OCI-M1 (cell line): ENCODE measurements at places on chromosomes 1 and 21.
A peak's percentile ranks its signal among the peaks of the same experiment; 100 is the strongest.

GRCh38 chr1:64480999-64481772 is 11.3 kb downstream of the CACHD1 start:
- no peak for DNase-seq

- DNase-seq = no peak
Observed at GRCh38 chr1:96159379-96159778, 562.2 kb upstream of the PTBP2 start.

DNA sequence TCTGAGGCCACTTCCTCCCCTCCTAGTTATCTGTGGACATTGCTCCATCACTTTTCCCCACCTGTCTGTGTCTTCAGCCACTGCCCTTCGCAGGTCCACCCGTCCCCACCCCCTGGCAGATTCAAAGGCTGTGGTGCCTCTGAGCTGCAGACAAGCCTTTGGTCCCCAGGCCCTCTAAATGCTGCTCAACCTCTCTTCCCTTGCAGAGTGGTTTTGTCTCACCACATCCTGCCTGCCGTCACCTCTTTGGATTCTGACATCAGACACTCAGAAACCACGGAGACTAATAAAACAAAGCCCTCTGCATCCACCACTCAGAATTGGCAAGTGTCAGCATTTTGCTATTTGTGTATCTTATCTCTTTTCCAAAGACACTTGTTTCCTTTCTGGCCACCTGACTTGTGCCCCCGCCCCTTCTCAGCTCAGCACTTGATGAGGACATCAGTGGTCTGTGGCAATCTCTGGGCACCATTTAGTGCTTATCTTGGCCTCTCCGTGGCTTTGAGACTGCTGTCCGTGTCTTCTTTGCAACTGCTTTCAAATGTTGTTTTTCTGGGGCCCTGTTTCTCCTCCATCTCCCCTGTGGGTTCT is 7.7 kb downstream of the CNIH3 start:
- peak; percentile 92 for DNase-seq

DNA sequence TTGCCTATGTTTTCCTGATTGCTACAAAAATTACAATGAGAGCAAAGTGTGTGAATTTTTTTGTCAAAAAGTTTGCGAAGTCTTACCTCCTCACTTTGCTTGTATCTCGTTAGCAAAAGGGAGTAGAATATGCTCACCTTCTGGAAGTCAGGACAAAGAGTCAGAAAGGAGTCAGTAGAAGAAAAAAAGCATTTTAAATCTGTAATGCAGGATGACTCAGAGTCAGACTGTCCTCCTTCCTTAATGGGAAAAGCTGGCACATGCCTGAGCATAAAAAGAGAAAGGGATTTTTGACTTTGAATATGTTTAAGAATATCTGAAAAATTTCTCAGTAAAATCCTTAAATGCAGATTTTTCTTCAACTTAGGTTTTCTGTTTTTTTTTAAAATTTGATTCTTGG is 14.2 kb upstream of the VN1R5 start:
- DNase-seq = no peak

DNA sequence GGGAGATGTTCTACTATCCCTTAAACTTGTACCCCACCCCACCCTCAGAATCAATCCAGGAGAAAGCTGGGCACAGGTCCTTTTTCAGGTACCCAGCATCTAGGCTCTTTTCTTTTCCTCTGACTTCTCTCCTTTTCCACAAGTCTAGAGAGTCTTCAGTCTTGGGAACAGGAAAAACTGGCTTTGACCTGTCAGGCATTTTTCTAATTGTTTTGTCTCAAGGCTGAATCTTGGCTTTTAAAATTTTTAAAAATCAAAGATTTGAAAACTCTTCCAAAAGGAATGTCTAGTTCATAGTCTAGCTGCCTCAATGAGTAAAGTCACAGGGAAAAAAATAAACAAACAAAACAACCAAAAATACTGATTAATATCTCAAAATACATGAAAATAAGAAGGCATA is 161.5 kb downstream of the HFM1 start:
- DNase-seq = no peak

DNA sequence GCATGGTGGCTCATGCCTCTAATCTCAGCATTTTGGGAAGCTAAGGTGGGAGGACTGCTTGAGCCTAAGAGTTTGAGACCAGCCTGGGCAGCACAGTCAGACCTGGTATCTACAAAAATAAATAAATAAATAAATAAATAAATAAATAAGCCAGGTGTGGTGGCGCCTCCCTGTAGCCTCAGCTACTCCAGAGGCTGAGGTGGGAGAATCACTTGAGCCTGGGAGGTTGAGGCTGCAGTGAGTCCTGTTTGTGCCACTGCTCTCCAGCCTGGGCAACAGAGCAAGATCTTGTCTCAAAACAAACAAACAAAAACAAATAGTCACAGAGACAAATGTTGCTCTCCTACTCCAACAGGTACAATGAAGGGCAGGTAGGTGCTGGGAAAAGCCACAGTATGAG is 242.4 kb upstream of the POU3F1 start:
- no peak for DNase-seq

DNA sequence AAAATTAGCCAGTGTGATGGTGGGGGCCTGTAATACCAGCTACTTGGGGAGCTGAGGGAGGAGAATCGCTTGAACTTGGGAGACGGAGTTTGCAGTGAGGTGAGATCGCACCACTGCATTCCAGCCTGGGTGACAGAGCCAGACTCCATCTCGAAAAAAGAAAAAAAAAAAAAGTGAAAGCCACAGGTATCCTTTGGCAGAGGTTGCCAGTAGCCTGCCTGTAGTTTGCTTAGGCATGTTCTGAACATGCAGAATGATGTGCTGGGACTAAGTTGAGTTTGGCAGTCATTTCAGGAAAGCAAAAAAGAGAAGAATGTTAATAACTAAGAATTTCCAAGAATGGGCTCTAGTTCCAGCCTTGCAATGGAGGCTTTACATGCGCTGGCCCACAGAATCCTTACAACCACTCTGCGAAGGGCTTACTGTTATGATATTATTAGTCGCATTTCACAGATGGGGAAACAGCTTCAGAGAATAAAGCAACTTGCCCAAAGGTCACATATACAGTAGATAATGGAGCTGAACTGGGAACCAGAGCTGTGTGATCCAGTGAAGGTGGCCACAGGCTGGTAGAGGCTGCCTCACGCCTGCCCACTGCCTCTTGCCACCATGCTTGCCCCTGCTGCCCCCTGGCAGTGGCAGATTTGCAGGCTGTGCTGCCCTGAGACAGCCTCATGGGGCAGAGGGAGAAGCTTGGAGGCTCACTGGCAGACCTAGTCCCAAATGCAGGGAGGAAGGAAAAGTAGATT is 66.5 kb upstream of the LYST start:
- DNase-seq = no peak

DNA sequence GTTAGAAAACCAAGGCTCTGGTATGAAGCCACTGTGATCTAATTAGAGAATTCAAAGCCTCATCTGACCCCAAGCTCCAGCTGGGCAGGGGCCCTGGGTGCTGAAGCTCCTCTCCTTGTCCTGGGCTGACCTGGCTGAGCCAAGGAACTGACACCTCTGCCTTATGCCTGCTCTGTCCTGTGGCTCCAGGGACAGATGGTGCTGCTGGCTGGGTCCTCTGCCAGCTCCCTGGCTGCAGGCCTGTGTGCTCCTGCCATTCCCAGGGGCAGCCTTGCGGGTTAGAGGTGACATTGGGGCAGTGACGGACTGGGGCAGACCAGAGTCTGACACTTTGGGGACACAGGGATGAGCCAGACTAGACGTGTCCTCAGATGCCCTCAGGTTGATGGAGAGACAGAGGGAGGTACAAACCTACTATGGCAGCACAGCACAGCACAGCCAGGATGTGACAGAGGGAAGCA is 11.8 kb downstream of the ACOT11 start:
- no peak for DNase-seq

- DNase-seq = peak; percentile 52
Observed at GRCh38 chr21:29350246-29350779, 51.6 kb downstream of the BACH1 start.

- DNase-seq = no peak
Observed at GRCh38 chr21:35521293-35521692, 472.2 kb upstream of the RUNX1 start.

DNA sequence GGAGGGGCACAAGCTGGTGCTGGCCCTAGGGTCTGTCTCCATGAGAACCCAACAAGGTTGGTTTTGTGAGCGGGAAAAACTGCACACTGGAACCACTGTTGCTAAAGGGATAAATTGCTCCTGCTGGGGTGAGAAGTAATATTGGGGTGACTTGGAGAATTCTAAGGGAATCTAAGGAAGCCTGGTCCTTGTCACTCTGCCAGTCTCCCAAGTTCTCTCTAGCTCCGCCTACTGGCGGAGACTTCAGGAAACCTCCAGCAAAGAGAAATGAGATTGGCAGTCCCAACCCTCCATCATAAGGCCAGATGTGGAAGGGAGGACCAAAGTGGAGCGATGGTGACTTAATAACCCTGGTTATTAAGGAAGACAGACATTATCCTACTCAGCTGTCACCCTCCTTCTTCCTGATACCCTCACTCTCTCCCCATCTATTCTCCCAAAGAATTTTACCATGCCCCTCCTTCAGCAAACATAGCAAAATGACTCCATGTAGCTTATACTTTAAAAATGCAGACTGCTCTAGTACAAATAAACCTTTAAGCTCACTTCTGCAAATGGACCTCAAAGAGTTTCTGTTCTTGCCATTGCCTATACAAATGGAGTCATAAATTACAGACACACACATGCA is 2.7 kb downstream of the LCE1F start:
- DNase-seq = peak; percentile 47

DNA sequence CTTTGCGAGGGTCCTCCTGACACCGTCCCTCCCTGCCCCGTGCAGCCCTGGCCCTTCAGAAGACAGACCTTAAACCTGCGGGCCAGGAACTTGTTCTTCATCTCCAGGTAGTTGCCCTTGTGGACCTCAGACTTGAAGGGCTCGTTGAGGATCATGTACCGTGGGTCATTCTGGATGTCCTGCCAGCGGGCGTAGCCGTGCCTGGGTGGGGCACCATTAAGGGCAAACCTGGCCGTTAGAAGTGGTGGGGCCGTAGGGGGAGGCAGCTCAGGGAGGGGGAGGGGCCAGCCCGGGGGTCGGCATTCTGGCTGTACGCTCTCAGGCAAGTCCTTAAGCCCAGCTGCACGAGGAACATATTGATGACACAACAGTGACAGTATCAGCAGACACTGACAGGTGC is 64.6 kb downstream of the KCNAB2 start:
- DNase-seq = no peak

GRCh38 chr1:200774735-200775444 is 36.2 kb downstream of the CAMSAP2 start:
- no peak for DNase-seq

GRCh38 chr1:117473063-117473462 is 105.8 kb downstream of the MAN1A2 start:
- DNase-seq = no peak

- no peak for DNase-seq
Observed at GRCh38 chr21:16086936-16087335, 357.2 kb downstream of the USP25 start.

- DNase-seq = no peak
Observed at GRCh38 chr1:228205526-228206436, 2.1 kb upstream of the OBSCN start.

DNA sequence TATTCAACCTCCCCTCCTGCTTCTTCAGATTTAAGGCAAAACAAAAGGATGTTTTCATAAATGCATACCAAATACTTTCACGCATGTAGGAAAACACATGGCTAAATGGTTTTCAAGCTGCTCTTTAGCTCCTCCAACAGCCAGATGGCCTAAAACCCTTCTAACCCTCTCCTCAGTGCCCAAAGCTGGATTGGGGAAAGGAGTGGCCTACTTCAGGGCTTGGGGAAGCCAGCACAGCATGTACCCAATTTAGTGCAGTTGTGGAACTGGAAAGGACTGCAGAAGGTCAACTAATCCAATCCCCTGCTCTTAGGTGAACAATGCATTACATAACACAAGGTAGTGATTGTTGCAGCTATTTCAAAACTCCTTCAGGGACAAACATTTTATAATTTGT is 9.3 kb downstream of the F5 start:
- no peak for DNase-seq

GRCh38 chr21:33296156-33296555 is 28.6 kb upstream of the IFNAR1 start:
- DNase-seq = no peak

GRCh38 chr1:59238333-59238934 is 58.5 kb upstream of the FGGY start:
- no peak for DNase-seq

- peak; percentile 60 for DNase-seq
Observed at GRCh38 chr1:40438391-40439015, 11.8 kb upstream of the ZFP69B start.

DNA sequence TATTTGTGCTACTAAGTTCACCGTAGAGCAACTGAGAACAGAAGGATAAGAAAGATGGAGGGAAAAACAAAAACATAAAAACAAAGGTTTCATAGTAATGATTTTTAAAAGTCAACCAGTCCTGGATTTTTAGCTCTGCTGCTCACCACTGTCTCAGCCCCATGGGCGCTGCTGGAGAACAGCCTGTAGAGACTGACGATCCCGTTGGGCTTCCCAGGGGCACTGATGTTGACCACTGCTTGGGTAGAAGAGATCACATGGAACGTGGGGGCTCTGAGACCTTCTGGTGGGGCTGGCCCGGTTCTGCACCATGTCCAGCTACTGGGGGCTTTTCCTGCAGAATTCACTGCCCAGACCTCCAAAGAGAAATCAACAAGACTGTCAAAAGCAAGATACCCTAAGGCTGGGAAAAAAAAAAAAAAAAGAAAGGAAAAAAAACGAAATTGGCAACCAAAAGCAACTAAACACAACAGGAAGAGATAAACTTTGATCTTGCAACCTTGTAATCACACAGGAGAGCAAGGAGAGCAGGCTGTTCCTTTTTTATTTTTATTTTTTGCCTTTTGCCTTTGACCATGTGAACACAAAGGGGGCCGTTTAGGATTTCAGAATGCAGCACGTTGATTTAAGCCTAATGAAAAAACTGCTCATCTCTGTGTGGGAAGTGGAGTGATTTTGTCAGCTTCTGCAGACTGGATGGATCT is 83.5 kb downstream of the KCTD3 start:
- no peak for DNase-seq

DNA sequence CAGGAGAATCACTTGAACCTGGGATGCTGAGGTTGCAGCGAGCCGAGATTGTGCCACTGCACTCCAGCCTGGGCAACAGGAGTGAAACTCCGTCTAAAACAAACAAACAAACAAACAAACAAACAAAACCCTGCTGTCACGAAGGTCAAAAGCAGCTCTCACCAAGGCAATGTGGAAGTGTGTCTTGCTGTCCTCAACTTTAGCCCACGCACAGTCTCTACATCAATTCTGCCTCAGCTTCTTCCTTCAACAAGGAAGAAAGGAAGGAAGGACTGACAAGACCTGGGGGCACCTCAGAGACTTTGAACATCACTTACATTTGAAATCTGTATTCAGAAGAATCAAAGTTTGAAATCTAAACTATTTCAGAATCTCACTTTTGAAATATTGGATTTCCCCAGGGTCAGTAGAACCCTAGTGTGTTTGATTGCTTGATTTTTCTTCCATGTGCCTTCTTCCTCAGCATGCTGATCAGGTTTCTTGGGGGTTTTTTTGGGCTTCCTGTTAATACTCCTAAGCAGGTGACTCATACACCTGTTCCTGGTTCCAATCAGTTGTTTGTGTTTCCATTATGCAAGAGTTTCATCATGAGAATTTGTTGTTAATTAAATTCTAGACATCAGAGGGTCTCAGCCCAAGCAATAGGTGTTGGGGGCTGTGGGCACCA is 6.5 kb upstream of the CSTB start:
- DNase-seq = no peak
